ENCODE measurements at places on chromosomes 7 and 10.

- peak; percentile 42 for DNase-seq
Observed at GRCh38 chr7:55066524-55066923, 47.7 kb downstream of the EGFR start.

DNA sequence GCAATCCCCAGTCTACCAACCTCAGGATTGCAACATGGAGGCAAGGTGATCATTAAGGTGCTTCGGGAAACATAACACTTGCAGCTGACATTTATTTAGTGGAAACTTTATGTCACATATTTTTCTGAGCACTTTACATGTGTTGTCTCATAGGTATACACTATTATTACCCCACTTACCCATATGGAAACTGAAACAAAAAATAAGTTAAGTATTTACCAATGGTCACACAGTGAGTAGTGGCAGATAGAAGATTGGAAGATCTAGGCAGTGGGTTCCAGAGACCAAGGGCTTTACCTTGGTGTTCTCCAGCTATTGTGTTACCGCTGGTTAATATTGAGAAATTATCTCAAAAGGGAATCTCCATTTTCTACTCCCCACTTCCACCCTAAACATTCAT is 1279.1 kb upstream of the SORCS1 start:
- DNase-seq: no peak

GRCh38 chr10:47378606-47379444 is 5.3 kb downstream of the ZNF488 start:
- DNase-seq: no peak

GRCh38 chr7:90751595-90751994 is 155.5 kb downstream of the CDK14 start:
- DNase-seq: no peak

- no peak for DNase-seq
Observed at GRCh38 chr10:93762979-93763391, 5.2 kb downstream of the LGI1 start.

GRCh38 chr10:89867964-89868363 is 166.6 kb downstream of the KIF20B start:
- peak; percentile 40 for DNase-seq

GRCh38 chr7:28815928-28816373 is 142.2 kb downstream of the TRIL start:
- no peak for DNase-seq

- DNase-seq: no peak
Observed at GRCh38 chr10:8504499-8504898, 450.0 kb downstream of the GATA3 start.

- peak; percentile 81 for DNase-seq
Observed at GRCh38 chr10:113133497-113134115, 183.6 kb downstream of the TCF7L2 start.

DNA sequence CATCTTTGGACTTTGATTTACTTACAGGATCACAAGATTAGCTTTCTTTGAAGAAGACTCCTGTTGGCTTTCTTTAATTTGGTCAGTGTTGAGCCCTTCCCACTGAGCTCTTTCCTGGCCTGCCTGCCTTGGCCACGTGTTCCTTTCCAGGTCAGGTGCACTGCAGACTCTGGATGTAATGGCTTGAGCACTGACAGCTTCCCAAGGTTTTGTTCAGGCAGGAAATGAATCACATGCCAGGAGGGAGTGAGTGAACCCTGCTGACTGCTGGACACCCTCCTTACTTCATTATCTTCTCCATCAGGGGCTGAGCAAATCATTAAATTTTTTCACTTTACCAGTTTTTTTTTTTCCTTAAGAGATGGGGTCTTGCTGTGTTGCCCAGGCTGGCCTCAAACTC is 29.8 kb downstream of the SNX10 start:
- DNase-seq: no peak

DNA sequence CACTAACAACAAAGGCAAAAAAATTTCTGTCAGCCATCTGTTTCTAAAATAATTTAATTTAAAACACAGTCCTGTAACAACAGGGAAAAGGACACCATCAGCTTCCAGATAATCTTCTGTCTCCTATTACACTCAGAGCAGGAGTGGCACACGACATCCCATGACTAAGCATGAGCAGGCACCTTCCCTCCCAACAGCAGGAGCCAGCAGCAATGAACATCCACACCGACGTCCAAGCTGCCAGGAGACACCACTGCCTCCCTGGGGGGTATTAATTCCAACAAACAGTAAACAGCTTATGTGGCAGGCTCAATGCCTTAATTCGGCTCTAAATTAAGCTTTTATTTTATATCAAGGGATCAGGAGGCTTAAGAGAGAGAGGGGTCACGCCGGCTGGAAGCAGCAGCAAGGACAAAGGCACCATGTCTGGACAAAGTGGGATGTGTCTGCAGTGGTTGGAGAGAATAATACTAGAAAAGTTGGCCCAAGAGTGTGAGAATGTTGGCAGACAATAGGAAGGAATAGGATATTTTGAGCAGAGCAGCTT is 45.7 kb downstream of the KIAA1549 start:
- DNase-seq: peak; percentile 76

DNA sequence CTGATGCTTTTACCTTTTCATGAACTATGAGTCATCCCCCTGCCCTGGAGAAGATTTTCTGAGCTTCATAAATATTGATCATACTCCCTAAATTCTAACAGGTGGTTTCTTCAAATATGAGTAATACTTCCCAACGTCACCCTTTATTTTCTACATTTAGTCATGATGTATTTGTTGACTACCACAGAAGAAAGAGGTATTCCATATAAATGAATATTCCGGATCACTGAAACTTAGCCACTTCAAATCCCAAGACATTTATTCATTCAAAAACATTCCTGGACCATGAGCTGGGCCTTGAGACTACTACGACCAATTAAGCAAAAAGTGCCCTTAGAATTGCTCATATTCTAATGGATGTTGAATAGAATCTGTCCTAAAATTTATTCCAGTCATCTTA is 395.8 kb upstream of the NPVF start:
- no peak for DNase-seq

DNA sequence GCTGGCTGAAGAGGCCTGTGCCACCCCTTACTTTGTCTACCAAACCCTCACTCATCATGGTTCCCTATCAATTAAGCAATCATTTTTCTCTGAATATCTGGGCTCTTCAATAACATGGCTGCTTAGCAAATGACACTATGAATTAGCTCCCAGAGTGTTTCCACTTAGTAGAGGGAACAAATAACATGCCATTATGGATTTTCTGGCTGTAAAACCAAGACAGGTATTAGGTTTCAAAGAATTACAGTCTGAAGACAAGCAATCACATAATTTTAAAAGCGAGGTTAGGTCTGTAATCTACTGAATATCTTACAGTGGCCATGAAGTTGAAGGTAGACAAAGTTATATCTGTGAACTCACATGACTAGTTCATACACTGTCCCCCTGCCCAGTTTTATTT is 220.8 kb upstream of the PHYHIPL start:
- DNase-seq: no peak

GRCh38 chr7:101161692-101162471 is 3.5 kb downstream of the VGF start:
- DNase-seq: no peak

DNA sequence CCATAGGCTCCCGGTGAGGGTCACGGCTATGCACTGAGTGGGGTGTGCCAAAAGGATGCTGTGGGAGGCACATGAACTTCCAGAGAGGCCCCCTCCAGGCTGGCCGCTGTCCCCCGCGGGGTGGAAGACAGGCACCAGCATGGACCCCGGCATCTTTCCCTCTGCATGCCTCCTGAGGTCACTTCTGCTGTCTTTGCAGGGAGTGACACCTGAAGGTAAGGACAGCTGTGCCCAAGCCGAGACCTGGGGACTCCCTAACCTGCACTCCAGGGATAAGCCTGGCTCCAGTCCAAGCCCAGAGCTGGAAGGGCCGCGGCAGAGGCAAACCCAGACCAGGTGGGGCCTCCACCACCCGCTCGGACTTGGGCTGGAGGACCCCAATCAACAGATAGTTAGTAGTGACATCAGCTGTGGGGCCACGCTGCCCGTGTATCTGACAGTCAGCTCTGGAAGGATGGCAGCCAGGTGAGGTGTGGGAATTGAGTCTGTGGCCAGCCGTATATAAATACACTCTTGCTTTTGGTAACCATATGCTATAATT is 340.7 kb upstream of the MKI67 start:
- DNase-seq: no peak

GRCh38 chr10:64142395-64142794 is 621.2 kb downstream of the REEP3 start:
- no peak for DNase-seq
